Foreskin keratinocyte (primary cell): ENCODE measurements at places on chromosomes 5 and 9. TPM values are rescaled to one million over a fixed set of nuclear protein-coding genes. Genes with fewer than 3 reads are reported as not detected.

- no peak for DNase-seq
Measured at GRCh38 chr9:89048616-89049015, 57.3 kb downstream of the S1PR3 start.

DNA sequence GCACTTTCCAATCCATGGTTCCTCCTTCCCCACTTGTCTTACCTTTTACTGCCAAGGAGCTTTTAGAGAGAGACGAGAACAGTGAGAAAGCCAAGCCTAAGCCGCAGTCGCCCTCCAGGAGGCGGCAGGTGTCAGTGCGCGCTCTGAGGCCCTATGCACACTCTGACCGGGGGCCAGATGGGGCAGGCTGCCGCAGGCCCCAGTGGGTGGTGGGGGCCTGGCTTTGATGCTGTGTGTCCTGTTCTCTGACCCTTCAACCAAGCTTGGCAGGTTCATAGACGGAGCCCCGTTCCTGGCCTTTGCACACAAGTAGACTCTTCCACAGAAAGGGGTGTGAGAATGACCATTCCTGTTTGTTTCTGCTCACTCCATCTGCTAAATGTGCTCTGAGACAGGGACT is 77.3 kb downstream of the WNK2 start:
- DNase-seq = no peak

DNA sequence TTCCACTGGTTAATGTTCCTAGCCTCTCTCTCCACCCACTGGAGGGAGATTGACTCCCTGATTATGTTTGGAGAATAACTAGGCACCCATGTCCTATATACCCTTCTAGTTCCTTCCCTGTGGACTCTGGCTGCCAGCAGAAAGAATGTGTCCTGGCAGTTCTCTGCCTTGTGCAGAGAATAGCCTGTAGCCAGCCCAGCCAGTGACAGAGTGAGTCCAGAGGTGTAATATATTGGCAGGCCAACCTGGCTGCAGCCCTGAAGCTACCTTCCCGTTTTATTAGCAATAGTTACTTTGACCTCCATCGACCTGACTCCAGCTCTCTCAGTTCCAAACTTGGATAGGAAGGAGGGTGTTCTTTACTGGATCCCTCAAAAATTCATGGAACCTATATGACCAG is 8.1 kb downstream of the SETD9 start:
- no peak for DNase-seq

KIAA1958 gene
- 1.4 and 1.9 TPM in 2 replicates for total RNA-seq

ACSL6 gene
- 0.07 TPM in 2 replicates for total RNA-seq

KLF4 gene
- total RNA-seq = 16.0 and 17.6 TPM in 2 replicates
